IMR-90 (cell line): ENCODE measurements at places on chromosomes 5 and 9.

DNA sequence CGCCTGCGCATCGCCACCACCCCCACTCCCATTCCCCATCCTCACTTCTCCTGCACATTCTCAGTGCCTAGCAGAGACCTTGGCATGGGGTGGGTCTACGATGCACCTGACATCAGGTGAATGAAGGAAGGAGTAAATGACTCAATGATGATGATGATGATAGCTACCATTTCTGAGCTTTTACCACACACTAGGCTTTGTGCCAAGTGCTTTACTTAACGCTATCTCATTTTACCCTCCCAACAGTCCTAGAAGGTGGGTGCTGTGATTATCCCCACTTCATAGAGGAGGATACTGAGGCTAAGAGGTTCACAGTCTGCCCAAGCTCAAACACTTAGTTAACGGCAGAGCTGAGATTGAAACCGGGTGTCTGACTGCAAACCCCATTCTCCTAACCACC is 27.1 kb downstream of the CAMK2A start:
- no peak overlapping the region for H3K27ac ChIP-seq
- no peak for DNase-seq
- no peak overlapping the region for H3K4me3 ChIP-seq
- no peaks in the 10 kb centered on the region for H3K36me3 ChIP-seq

DNA sequence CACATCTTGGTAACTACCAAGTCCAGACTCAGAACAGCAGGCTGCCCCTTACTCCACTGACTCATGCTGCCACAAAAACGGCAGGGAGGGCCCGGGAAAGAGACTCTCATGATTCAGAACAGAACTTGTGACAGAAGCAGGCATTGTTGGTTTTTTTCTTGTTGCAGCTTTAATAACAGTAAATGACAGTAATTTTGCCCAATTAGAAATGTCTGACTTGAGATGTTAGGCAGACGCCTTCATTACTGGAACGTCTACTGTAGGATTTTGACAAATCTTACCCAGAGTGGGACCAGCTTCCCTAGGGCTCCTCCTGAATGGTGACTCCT is 77.9 kb downstream of the SEMA5A start:
- no peaks in the 10 kb centered on the region for H3K36me3 ChIP-seq
- H3K27me3 ChIP-seq = no peaks in the 10 kb centered on the region
- H3K27ac ChIP-seq = no peak overlapping the region
- H3K4me3 ChIP-seq = no peak overlapping the region

DNA sequence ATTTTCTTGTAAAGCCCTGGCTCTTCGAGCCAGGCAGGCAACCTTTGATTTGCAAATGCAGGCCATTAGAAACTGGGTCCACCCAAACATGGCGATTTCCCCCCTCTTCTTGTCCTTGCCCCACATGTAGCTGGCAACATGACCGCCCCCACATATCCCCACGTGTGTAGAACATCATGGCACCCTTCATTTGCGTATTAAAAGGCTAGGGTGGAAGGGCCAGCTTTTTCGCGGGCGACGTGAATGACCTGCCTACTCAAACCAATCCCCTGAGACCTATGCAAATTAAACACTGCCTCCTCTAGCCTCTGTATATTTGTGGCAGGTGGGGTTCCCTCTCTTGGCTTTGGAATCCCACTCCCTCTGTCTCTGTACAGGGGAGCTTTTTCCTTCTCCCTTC is 107.0 kb upstream of the CLINT1 start:
- H3K4me1 ChIP-seq = no peaks in the 10 kb centered on the region
- no peaks in the 10 kb centered on the region for H3K36me3 ChIP-seq
- no peak overlapping the region for H3K27ac ChIP-seq
- H3K27me3 ChIP-seq = no peaks in the 10 kb centered on the region
- H3K4me3 ChIP-seq = no peak overlapping the region

DNA sequence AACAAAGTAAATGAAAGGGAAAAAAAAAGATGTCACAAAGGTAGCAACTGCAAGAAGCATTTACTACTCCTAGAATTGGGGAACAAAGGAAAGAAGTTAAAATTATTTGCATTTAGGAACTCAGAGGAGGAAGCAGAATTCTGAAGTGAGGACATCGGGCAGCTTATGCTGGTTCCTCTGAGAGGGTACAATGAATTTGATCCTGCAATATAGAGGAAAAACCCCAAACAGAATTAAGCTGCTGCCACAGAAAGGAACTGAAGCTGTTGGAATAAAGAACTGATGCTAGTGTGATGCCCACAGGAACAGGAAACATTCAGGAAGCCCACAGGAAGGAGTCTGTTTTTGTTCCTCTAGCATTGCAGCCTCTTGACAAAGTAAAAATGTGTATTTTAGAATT is 22.3 kb upstream of the TBCA start:
- H3K4me1 ChIP-seq = no peaks in the 10 kb centered on the region
- no peaks in the 10 kb centered on the region for H3K36me3 ChIP-seq
- H3K27me3 ChIP-seq = peaks cover 17% of the 10 kb centered on the region
- DNase-seq = no peak
- no peak overlapping the region for H3K4me3 ChIP-seq
- H3K27ac ChIP-seq = no peak overlapping the region

DNA sequence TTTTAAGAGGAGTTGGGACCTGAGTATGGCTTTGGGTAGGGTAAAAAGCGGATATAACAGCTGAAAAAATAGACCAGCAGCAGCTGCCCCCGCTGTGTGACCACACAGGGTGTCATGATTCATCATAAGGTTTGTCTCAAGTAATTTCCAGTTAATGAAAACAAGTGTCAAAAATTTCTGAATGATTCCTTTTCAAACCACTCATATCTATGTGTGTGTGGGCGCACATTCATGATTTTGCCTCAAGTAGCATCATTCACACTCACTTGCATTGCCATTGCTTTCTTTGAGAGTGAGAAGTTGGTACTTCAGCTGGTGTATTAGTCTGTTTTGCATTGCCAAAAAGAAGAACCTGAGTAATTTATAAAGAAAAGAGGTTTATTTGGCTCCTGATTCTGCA is 12.1 kb upstream of the TNFAIP8 start:
- no peaks in the 10 kb centered on the region for H3K27me3 ChIP-seq
- no peaks in the 10 kb centered on the region for H3K36me3 ChIP-seq
- no peak overlapping the region for H3K4me3 ChIP-seq
- no peak overlapping the region for H3K27ac ChIP-seq
- H3K4me1 ChIP-seq = peaks cover 9% of the 10 kb centered on the region

GRCh38 chr5:159887050-159887449 is 29.2 kb upstream of the ADRA1B start:
- DNase-seq = peak; percentile 15
- no peaks in the 10 kb centered on the region for H3K36me3 ChIP-seq
- no peak overlapping the region for H3K27ac ChIP-seq
- no peak overlapping the region for H3K4me3 ChIP-seq
- no peaks in the 10 kb centered on the region; the same call in 1 of the 2 replicates for H3K4me1 ChIP-seq

- peaks cover 9% of the 10 kb centered on the region; the same call in 1 of the 2 replicates for H3K4me1 ChIP-seq
- H3K27me3 ChIP-seq = no peaks in the 10 kb centered on the region
- peak; percentile 33 for DNase-seq
- no peak overlapping the region for H3K27ac ChIP-seq
Observed at GRCh38 chr5:157471709-157472108, 11.7 kb downstream of the NIPAL4 start.

DNA sequence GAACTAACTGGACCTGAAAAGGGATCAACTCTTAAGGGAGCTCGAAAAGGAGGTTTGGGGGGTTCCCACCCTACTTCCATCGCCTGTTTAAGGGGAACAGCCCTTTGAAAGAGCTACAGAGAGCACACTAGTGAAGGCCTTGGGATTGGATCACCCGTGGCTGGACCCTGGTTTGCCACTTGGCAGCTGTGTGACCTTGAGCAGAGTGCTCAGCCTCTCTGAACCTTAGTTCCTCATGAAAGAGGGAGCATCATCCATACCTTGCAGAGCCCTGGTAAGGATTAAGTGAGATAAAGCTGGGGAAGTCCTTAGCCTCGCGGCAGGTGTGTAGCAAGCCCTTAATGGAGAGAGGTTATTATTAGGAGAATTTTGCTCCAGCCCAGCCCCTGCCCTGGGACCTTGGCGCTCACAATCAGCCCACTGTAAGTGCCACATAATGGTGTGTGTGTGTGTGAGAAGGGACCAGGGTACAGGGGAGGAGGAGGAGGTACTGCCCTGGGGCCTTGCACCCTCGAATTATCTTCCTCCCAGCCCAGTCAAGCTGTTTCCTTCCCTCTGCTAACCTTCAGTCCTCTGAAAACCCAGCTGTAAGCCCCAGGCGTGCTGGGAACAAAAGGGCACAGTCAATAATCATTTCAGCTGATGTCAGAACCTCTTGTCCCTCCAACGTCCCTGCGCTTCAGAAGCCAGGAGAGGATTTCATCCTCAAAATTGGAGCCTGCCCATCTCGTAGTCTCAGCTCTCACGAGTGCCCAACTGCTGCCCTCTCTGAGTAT is 42.9 kb downstream of the FOXI1 start:
- H3K36me3 ChIP-seq = no peaks in the 10 kb centered on the region
- H3K27ac ChIP-seq = no peak overlapping the region
- no peak for DNase-seq
- H3K4me1 ChIP-seq = peaks cover 7% of the 10 kb centered on the region; the same call in 1 of the 2 replicates
- H3K4me3 ChIP-seq = no peak overlapping the region
- H3K27me3 ChIP-seq = no peaks in the 10 kb centered on the region

DNA sequence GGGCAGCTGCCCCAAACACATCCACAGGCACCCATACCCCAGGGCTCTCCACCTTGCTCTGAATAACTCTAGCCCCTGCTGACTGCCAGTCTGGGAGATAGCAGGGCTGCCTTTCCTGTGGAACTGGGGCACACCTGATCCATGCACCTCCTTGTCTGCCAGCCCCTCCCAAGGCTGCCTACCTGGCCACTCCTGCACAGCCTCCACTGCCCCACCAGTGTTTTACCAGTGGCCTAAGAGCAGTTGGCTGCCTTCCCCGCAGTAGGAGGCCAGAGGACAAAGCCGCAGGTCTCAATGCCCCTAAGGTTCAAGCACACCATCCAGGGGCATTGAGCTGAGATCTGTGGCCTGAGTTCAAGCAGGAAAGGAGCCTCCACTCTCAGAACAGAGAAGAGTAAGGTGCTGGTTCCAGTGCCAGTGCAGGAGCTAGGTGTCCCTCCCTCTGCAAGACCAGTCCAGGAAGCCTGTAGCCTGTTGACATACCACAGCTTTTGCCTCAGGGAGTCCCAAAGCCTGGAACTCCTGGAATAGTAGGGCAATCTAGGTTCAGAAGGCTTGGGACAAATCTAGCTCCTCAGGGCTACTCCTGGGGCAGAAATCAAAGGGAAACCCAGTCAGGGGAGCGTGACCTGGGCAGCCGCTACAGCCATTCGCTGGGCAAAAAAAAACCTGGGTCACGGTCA is 514.5 kb upstream of the PTGER4 start:
- no peaks in the 10 kb centered on the region for H3K27me3 ChIP-seq
- no peak overlapping the region for H3K4me3 ChIP-seq
- DNase-seq = no peak
- no peaks in the 10 kb centered on the region for H3K4me1 ChIP-seq

DNA sequence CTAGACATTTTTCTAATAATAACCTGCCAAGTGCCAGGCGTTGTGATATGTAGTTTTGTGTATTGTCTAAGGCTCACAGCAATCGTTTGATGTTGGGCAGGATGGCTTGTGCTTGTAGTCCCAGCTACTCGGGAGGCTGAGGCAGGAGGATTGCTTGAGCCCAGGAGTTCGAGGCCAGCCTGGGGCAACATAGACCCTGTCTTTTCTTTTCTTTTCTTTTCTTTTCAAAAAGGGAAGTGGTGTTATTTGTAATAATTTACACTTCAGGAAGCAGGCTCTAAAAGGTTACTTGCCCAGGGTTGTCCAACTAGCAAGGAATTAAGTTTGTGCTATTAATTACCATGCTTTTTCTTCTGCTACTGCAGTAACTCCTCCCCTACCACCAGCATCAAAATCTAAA is 3.2 kb downstream of the ZNF131 start:
- H3K36me3 ChIP-seq = peaks cover 19% of the 10 kb centered on the region
- no peaks in the 10 kb centered on the region for H3K27me3 ChIP-seq
- no peak for DNase-seq
- no peak overlapping the region for H3K4me3 ChIP-seq

- peak; percentile 63 for DNase-seq
- no peaks in the 10 kb centered on the region for H3K27me3 ChIP-seq
- no peak overlapping the region for H3K27ac ChIP-seq
- no peak overlapping the region for H3K4me3 ChIP-seq
Observed at GRCh38 chr5:107431998-107432397, 238.7 kb downstream of the EFNA5 start.
